Activated CD4-positive, alpha-beta T cell treated with anti-CD3 and anti-CD28 coated beads, Interleukin-2, amount 10 ng/mL, durations not matched to agents 24 days and 14 days (primary cell): ENCODE measurements at places on chromosomes 4 and X. TPM values are rescaled to one million over a fixed set of nuclear protein-coding genes. Genes with fewer than 3 reads are reported as not detected.

GRCh38 chrX:36422368-36422767 lies 502.8 kb downstream of the CFAP47 start:
- no peaks in the 10 kb centered on the region for H3K27me3 ChIP-seq
- H3K4me1 ChIP-seq = no peaks in the 10 kb centered on the region
- no peak for DNase-seq

DNA sequence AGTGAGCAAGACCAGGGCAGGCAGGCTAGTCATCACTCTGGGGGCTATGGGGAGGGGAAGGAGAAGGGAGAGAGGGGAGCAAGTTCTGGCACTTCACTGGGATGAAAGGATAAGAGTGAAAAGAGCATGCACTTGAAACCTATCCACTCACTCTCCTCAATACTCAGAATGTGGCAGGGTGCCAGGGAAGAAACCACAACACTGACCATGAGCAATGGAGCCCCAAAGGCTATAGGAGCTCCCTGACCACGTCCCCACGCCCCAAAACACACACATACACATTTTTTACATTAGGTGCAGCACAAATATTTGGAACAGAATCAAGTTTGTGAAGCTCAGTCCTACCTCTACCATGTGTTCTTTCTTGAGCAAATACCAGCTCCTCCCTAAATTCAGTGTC lies 132.2 kb downstream of the IDS start:
- H3K27ac ChIP-seq = no peak overlapping the region
- no peak overlapping the region for H3K4me3 ChIP-seq
- H3K27me3 ChIP-seq = no peaks in the 10 kb centered on the region

The ARHGAP36 gene
- total RNA-seq = not detected in 2 replicates

The LDB2 gene
- not detected in 2 replicates for total RNA-seq

- H3K4me3 ChIP-seq = no peak overlapping the region
- H3K4me1 ChIP-seq = no peaks in the 10 kb centered on the region
- H3K36me3 ChIP-seq = no peaks in the 10 kb centered on the region
Observed at GRCh38 chr4:165774326-165774725, 98.7 kb upstream of the TLL1 start.

The STOX2 gene
- not detected in 2 replicates for total RNA-seq

- no peak overlapping the region for H3K4me3 ChIP-seq
- H3K4me1 ChIP-seq = no peaks in the 10 kb centered on the region
- DNase-seq = no peak
- no peak overlapping the region for H3K27ac ChIP-seq
- no peaks in the 10 kb centered on the region for H3K27me3 ChIP-seq
Observed at GRCh38 chrX:100341142-100341510, 68.9 kb downstream of the PCDH19 start.

The FREM3 gene
- total RNA-seq = not detected in 2 replicates

The UCP1 gene
- not detected in 2 replicates for total RNA-seq

The PRICKLE3 gene
- 21.9 and 22.7 TPM in 2 replicates for total RNA-seq

The TCEAL3 gene
- 0.37 and 0.59 TPM in 2 replicates for total RNA-seq

The SLC6A8 gene
- 3.5 TPM in 2 replicates for total RNA-seq

DNA sequence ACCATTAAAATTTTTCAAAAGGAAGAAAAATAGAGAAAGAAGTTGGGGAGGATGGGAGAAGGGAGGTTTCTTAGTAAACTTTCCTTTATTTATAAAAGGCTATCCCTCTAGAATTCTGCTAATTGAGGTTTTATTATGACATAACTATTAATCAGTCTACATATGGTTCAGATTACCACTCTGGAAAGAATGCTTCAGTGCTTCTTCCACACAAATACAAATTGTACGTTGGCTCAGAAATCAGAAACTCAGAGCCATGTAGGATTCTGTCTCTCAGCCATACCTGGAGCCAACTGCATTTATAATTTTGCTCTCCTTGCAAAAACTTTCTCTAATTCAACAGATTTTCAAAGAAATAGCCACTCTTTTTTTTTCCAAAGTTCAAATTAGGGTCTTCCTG lies 37.1 kb downstream of the SRPX start:
- peaks cover 8% of the 10 kb centered on the region for H3K27me3 ChIP-seq
- no peaks in the 10 kb centered on the region for H3K4me1 ChIP-seq
- H3K36me3 ChIP-seq = no peaks in the 10 kb centered on the region
- no peak overlapping the region for H3K4me3 ChIP-seq
- DNase-seq = no peak

GRCh38 chr4:102403116-102403515 lies 57.8 kb upstream of the SLC39A8 start:
- H3K27me3 ChIP-seq = peaks cover 5% of the 10 kb centered on the region
- H3K27ac ChIP-seq = no peak overlapping the region
- H3K4me1 ChIP-seq = peaks cover 1% of the 10 kb centered on the region
- no peak overlapping the region for H3K4me3 ChIP-seq
- H3K36me3 ChIP-seq = no peaks in the 10 kb centered on the region

The TBX22 gene
- not detected in 2 replicates for total RNA-seq
